Stimulated activated naive CD8-positive, alpha-beta T cell treated with anti-CD3 and anti-CD28 coated beads, Interleukin-15, Interleukin-2, amounts not matched to agents 100 U/mL and 50 U/mL, for 24 hours (primary cell): ENCODE measurements at places on chromosomes 1 and 21.
A peak's percentile ranks its signal among the peaks of the same experiment; 100 is the strongest.

- DNase-seq = no peak
These were observed 27.5 kb downstream of the TRPM2 start for GRCh38 chr21:44380876-44381275.

DNA sequence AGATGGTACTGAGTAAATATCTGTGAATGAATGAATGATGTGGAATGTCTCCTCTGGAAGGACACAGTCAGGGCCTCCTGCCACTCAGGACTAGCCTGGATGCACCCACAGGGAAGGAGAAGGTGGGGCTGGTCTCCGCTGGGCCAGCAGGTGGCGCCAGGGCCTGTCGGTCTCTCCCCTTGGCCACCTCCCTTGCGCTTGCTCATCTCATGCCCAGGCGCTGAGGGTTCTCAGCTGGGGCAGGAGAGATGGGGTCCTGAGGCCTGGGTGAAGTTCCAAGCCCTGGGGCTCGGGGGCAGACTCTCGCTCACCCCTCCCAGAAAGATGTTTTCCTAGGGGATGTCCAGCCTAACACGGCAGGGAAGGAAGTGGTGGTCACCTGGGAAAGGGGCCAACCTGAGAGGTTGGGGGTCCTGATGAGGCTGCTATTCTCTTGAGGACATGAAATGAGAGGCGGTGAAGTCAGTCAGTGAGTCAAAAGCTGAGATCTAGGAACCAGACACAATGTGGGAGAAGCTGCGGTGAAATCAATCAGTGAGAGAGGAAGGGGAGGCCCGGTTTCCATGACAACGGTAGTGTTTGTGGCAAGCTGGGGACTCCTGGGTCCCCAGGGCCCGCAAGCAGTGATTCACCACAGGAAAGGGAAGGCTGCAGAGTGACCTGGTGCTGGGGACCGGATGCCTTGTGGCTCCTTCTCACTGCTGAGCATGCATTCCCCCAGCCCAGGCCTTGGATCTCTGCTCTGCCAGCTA, 14.6 kb upstream of the MEX3A start:
- DNase-seq = peak; percentile 93

- DNase-seq = peak; percentile 90
These were observed 42.4 kb downstream of the CTNNBIP1 start for GRCh38 chr1:9867408-9868243.

- no peak for DNase-seq
These were observed 142.1 kb upstream of the IPO9 start for GRCh38 chr1:201686714-201687455.

- DNase-seq = peak; percentile 14
These were observed at the start of gene RBP7 for GRCh38 chr1:9996624-9997582. Gene RBP7, plus strand, starts transcription at chr1:9997228. Its CDS starts 31 bp downstream, at chr1:9997259.

- DNase-seq = no peak
These were observed 1.3 kb upstream of the GNB1 start for GRCh38 chr1:1892079-1892762.

DNA sequence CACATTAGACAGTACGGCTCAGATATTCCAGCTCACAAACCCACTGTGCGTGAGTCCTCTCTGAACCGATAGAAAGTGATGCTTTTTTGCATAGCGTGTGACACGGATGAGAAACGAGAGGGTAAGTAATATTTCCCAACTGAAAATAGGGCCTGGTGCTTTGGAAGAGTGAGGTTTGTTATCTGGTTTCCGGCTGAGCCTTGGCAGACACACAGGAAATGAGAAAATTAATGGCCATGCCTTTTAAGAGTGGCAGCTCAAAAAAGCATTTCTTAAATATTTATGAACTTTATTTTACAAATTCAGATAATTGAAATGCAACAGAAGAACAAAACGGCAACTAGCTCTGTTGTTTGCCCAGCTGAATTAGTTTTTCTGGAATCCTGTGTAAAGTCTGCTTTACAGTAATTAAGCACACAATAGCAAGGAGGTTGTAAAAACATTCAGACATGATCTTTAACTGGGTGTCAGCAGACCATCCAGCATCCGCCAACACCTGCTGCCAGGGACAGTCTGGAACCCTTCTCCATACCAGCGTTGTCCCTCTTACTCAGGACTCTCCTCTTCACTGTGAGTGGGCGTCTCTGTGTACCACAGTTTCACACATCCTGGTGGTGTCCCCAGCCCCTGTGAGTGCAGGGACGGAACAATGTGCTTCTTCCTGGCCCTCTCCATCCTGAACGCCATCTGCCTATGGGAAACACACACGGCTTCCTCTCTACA, 155.4 kb downstream of the PGBD5 start:
- peak; percentile 41 for DNase-seq

- no peak for DNase-seq
These were observed 29.6 kb downstream of the DUSP10 start for GRCh38 chr1:221712198-221712684.

GRCh38 chr21:43866260-43866629, 1.2 kb downstream of the AGPAT3 start:
- peak; percentile 61 for DNase-seq

- no peak for DNase-seq
These were observed 10.7 kb downstream of the ADAMTS5 start for GRCh38 chr21:26956216-26956615.

DNA sequence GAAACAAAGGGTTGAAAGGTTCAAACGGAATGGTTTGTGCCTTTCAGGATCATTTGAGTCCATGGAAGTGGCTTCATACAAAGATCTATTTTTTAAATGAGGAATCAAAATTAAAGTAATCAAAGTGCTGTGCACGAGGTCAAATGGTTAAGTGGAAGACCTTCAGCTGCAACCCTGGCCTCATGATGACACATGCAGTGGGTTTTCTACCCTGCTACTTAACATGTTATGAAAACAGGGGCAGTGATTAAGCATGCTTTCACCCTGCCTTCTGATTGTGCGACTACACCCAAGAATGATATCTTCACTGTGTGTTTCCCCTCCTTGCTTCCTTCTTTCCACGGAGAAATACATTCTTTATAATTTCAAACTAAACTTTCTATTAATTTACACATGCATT, 604.2 kb downstream of the LRRIQ3 start:
- DNase-seq = no peak

GRCh38 chr1:43396059-43396458, 6.4 kb downstream of the SZT2 start:
- no peak for DNase-seq

- DNase-seq = no peak
These were observed 351.0 kb downstream of the PDE4B start for GRCh38 chr1:66143651-66144050.
